PC-9 (cell line): ENCODE measurements at places on chromosomes 4 and X.
A peak's percentile ranks its signal among the peaks of the same experiment; 100 is the strongest.

DNA sequence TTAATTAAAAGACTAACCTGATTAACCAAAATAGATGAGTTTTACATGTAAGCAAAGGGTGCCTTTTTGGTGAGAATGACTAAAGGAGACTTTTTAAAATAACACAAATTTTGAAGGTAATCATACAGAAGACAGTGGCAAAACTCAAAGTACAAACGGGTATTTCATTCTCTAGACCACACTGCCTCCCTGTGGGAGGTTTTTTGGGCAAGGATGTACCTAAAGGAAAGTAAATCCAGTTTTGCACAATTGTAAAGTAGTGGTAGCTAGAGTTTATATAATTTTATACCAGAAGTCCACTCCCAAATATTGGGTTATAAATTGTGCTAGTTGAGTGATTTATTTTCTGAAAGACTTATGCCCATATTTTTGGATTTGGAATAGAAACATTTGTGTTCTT is 201.0 kb downstream of the PAPSS1 start:
- DNase-seq, result no peak

DNA sequence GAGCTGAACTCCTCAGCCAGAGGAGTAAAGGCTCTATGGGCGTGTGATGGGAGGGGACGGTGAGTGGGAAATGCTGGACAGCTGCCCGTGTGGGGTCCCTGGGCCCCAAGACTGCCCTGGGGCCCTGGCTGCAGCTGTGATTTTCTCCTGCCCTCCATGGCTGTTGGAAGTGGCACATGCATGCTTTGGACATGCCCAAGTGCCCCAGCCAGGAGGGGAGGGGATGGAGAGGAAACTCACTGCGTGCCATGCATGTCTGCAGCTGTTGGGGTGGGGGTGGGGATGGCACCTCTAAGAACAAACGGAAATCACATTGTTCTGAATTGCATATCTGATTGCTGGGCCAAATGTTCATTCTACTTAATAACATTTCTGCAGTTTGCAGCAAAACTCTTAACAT is 52.4 kb downstream of the MID2 start:
- DNase-seq, result no peak

GRCh38 chrX:154409222-154409871 is at the start of gene DNASE1L1:
DNASE1L1 (minus strand) TSS chrX:154409254; CDS start chrX:154405568, 3,686 bp downstream.
- peak; percentile 98 for DNase-seq

- DNase-seq, result no peak
These were observed 70.6 kb downstream of the AR start for GRCh38 chrX:67614423-67614822.

DNA sequence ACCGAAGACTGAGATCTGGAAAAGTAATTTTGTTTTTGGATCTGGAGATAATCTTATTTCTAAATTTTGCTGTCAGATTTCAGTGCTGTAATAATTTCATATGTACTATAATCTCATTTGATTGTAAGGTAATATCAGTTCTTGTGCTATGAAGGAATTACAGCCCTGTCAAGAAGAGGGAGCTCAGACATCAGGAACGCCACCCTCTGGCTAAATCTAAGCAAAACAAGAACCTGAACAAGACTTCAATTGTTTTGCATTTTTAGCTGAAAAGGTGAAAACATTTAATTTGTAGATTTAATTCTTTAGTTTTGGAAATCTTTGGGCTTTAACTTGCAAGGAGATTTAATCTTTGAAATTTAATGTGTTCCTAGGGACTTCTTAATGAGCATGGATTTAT is 525.4 kb upstream of the HS3ST1 start:
- no peak for DNase-seq

DNA sequence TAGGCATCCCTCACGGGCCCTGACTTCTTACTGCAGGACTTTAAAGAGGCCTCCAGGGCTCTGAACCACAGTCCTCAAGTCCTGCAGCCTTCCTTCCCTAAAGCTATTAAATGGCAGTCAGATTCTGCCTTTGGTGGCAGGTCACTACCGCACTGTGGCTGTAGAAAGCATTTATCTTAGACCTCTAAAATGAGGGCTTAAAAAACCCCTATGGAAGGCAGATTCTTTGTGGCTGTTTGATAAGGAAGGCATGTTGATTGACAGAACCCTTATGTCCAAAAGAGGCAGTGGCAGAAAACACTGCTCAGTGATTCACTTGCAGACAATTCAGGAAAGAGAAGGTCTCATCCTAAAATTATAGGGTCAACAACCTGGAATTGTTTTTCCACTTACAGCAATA is 79.2 kb downstream of the FBXL5 start:
- DNase-seq, result no peak

DNA sequence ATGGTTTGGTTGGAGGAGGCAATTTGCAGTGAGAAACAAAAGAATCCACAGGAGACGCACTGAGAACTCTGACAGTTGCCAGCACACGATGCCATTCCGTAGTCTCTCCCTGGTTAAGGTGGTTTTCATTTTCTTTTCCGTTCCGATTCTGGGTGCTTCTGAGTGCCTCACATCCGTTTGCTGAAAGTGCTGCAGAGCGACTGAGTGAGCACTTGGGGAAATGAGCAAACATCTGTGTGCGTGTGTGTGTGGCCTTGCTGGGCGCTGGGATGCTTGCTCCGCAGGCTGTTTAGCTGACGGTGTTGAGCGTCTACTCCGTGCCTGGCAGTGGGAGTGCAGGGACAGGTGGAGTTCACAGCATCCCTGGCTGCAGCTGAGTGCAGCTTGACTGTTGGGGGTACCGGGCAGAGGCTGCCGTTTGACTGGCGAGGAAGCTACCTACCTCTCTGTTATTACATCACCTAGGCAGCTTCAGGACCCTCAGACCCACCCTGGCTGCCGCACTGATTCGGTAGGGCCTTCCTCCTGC is 49.3 kb downstream of the SORCS2 start:
- DNase-seq, result no peak

GRCh38 chrX:48540028-48540375 is 488 bp downstream of the TBC1D25 start:
- DNase-seq, result no peak

GRCh38 chr4:128009428-128009827 is 44.2 kb downstream of the ABHD18 start:
- DNase-seq, result no peak

GRCh38 chr4:121070696-121071639 is 1.4 kb downstream of the NDNF start:
- no peak for DNase-seq

- no peak for DNase-seq
These were observed 25.8 kb upstream of the FAM193A start for GRCh38 chr4:2510351-2511259.

GRCh38 chr4:32135642-32136041 is 1415.5 kb downstream of the PCDH7 start:
- no peak for DNase-seq

- peak; percentile 38 for DNase-seq
These were observed 49.7 kb upstream of the KLHL8 start for GRCh38 chr4:87270144-87270543.

GRCh38 chr4:40686081-40686913 is 56.6 kb upstream of the RBM47 start:
- no peak for DNase-seq

GRCh38 chrX:12872741-12873140 is 5.9 kb downstream of the TLR7 start:
- DNase-seq, result no peak
